ENCODE measurements at places on chromosomes 7 and 10.

DNA sequence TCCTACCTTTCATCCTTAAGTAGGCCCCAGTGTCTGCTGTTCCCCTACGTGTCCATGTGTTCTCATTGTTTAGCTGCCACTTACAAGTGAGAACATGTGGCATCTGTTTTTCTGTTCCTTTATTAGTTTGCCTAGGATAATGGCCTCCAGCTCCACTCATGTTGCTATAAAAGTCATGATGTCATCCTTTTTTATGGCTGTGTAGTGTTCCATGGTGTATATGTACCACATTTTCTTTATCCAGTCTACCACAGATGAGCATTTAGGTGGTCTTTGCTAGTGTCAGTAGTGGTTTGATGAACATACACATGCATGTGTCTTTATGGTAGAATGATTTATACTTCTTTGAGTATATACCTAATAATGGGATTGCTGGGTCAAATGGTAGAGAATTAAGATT is 146.2 kb upstream of the SLC26A5 start:
- DNase-seq, result no peak

- DNase-seq, result no peak
Measured at GRCh38 chr7:51619880-51620279, 303.3 kb upstream of the COBL start.

GRCh38 chr7:156603011-156603410 is 37.6 kb upstream of the RNF32 start:
- DNase-seq, result no peak

GRCh38 chr7:129213828-129214227 is 11.0 kb upstream of the AHCYL2 start:
- no peak for DNase-seq

GRCh38 chr7:140559410-140559809 is 80.1 kb upstream of the MKRN1 start:
- no peak for DNase-seq

GRCh38 chr7:9192969-9193368 is 759.6 kb downstream of the NXPH1 start:
- no peak for DNase-seq

GRCh38 chr10:13399752-13400151 is 51.7 kb upstream of the SEPHS1 start:
- no peak for DNase-seq

DNA sequence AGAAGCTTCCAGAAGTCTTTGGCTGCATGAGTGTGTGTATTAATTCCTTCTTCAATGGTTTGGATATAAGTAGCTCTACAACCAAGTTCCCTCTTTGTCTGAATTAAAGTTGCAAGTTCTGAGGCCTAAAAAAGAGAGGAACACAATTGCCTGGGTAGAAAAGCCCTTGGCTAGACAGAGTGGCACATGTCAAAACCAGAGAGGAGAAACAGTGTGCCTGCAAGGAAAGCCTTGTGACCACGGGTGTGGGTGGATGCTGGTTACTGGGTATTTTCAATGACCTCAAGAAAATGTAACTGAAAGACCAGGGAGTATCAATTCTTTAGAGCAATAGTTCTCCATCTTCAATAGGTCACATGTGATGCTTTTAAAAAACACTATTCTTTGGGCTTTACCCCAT is 148.3 kb downstream of the SVIL start:
- DNase-seq, result no peak

DNA sequence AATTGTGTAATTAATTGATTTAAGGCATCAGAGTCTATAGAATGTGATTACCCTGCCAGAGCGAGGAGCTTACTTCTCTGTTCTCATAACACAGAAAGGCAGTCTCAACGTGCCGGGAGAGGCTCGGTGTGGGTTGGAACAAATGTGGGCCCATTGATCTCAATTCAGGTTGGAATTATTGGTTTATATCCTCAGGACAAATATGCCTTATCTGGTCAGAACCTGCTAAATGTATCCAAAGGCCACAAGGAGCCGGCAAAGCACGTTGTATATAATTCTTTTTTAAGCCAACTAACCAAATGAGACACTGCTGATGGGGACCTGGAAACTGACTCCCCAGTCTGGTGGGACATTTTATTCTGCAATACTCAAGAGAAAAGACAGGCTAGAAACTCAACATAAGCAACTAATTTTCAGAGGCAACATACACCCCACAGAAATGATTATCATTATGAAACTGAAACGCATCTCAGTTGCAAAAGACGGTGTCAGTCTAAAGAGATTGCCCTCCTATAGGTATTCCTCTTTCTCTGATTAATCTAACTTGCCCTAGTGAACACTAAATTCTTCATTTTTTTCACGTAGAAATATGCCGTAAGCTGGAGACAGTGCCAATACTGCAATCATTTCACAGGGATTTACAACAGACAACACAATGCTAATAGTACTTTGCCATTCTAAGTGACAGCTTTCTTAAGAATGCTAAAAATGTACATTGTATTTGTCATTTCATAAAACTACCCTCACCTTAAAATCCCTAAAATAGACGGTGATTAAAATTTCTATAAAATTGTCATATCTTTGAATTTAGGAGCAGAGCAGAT is 9.4 kb downstream of the EBF3 start:
- no peak for DNase-seq

DNA sequence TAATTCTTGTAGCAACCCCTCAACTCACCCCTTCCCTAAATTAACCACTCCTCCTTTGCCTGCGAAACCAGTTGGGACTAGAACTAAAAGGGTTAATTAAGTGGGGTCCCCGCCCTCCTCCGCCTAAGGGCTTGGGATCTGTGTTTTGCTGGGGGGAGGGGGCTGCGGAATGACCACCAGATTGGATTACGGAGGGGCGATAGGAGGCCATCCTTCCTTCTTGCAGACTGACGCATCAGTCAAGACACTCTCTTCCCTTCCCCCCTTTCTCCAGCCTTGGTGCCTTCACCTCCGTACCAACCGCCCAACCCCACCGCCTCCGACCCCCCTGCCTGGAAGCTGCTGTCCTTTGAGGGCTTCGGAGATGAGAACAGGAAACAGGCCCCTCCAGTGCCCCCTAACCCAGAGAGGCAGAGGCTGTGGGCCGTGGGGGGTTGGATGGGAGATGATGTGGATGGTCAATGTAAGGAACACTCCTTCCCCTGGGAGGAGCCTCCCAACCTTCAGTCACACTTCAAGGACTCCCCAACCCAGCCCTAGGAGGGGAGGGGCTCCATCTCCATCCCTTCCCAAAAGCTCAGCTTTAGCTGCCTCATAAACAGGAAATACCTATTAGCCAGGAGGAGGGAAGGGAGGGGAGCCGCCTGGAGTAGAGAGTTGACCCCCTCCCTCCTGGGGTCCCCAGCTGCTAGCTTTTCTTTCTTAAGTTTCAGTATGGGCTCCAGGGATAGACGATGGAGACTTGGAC is 997 bp upstream of the LDB1 start:
- peak; percentile 36 for DNase-seq

DNA sequence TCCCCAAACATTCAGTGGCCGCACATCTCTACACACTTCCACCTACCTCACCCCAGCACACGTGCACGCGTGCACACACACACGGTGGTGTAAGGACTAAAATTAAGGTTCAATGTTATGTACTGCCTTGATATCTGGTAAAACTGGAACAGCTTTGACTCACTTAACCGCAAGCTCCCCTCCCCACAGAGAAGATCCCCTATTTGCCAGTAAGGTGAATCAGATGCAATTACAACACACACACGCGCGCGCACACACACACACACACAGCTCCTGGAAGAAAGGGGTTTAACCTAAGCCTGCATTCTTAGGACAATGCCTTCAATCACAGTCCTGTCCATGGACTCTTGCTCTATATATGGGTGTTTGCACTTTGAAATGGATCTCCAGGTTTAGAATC is 25.5 kb upstream of the VPS41 start:
- DNase-seq, result no peak

GRCh38 chr10:47113907-47114500 is 186.0 kb upstream of the GDF10 start:
- no peak for DNase-seq

DNA sequence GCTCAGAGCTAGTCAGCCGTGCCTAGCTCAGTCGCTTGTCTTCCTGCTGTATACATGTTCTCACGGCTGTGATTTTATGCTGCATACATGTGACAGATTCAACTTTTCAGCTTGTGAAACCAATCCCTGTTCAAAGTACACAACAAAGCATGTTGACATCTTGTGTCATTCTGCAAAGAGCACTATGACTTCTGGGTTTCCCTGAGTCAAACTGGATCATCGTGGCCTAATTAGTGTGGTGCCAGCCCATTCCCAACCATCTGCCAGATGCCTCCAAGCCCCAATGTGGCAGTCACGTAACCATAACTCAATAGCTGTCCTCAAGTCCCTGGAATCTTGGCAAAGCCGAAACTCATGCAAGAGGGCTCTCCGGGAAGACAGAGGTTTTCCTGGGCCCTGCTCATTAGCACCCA is 144.8 kb downstream of the MYOF start:
- DNase-seq, result no peak

GRCh38 chr7:35555934-35556333 is 139.0 kb downstream of the HERPUD2 start:
- DNase-seq, result no peak

DNA sequence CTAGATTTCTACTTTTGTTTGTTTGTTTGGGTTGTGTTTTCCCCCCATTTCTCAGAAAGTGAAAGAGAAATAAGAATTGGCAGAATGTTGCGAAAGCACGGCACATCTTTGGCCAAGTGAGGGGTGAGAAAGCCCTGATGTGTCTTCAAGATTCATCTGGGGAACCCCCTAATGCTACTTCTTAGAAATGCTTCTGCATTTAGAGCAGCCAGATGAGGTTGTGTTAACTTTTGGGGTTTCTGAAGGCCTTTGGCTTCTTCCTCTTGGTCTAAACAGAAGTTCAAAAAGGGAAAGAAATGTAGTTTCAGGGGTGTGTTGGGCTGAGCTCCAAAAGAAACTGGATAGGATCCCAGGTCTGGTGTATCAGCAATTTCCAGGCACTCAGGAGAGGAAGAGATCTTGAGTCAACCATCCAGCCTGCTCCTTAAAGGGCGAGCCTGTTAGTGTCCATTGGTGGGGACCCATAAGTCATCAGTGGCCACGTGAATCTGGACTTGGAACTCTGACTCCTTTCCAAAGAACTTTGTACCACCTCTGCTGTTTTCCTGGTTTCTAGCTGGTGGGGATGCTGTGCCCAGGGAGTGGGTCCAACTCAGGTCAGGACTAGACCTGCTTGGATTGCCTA is 6.5 kb downstream of the DUSP5 start:
- no peak for DNase-seq
